Foreskin keratinocyte (primary cell): ENCODE measurements at places on chromosomes 1 and 21. TPM values are rescaled to one million over a fixed set of nuclear protein-coding genes. Genes with fewer than 3 reads are reported as not detected.
A peak's percentile ranks its signal among the peaks of the same experiment; 100 is the strongest.

GRCh38 chr1:47692196-47692595 lies 254.4 kb downstream of the FOXD2 start:
- no peak for DNase-seq

GRCh38 chr1:192575499-192576189 lies at the start of gene RGS1:
TSS of gene RGS1 (plus strand) at chr1:192575773. CDS start at chr1:192575793, 20 bp downstream.
- no peak for DNase-seq

DNA sequence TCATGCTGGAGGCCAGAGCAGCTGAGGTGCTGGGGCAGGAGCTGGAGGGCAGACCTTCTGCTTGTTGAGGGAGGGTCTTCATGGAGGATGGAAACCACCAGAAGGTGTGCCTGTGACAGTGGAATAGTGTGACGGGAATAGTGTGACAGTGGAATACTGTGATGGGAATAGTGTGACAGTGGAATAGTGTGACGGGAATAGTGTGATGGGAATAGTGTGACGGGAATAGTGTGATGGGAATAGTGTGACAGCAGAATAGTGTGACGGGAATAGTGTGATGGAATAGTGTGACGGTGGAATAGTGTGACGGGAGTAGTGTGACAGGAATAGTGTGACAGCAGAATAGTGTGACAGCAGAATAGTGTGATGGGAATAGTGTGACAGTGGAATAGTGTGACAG lies 325.1 kb downstream of the HHAT start:
- peak; percentile 26 for DNase-seq

DNA sequence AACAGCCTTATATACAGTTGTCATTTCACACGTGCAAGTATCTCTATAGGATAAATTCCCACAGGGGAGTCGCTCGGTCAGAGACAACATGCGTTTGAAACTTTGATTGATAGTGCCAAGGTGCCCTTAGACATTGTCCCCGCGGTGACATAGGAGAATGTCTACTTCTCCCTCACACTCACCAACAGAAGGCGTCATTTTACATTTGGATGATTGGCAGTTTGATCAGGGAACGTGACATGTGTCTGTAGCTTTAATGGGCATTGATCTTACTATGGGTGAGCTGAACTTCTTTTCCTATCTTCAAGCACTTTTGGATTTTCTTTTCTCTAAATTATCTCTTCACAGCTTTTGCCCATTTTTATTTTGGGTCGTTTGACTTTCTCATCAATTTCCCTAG lies 42.6 kb upstream of the PAX7 start:
- DNase-seq, result no peak

GRCh38 chr1:184219414-184219813 lies 167.4 kb upstream of the C1orf21 start:
- DNase-seq, result no peak

- DNase-seq, result no peak
These were observed 26.4 kb downstream of the PIK3C2B start for GRCh38 chr1:204468206-204468605.

RAB7B gene
- 18.6 and 18.7 TPM in 2 replicates for total RNA-seq

- DNase-seq, result no peak
These were observed 138.1 kb upstream of the KIF26B start for GRCh38 chr1:245016700-245017099.

- peak; percentile 91 for DNase-seq
These were observed 471.4 kb downstream of the PTBP2 start for GRCh38 chr1:97192872-97193572.

ATP1A2 gene
- total RNA-seq, result not detected in 2 replicates

TSSK3 gene
- total RNA-seq, result 0.65 TPM in 1 of 2 replicates, not detected in the other

- no peak for DNase-seq
These were observed 43.1 kb upstream of the EXOSC10 start for GRCh38 chr1:11142618-11143391.

DNA sequence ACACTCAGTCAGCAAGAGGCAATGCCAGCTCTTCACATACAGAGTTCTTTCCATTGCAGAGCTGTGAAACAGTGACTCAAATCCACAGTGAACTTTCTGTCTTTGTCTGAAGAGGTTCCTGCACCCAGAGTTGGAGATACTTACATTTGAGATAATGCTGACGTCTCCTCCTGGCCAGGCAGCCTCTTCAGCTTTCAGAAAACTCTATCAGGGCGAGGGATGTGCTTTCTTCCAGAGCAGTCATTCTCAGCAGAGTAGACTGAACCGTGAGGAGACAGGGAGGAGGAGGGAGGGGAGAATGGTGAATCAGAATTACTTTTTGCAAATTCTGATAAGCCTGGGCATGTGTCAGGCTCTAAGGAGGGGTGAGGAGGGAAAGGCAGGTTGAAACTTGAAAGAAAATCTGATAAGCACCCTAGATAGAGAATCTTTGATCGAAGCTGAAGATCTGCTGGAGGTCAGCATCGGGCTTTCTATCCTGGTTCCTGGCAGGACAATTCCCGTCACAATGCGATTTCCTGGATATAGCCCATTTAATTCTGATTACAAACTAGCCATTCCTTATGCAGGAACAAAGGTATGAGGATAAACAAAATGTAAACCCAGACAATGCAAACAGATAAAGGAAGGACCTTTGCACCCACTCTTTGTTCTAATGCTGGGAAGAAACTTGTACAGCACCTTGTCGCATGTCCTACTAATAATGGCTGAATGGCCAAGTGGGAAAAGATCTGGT lies 18.9 kb upstream of the NID1 start:
- peak; percentile 84 for DNase-seq

HSD3B1 gene
- 0.07 TPM in 1 of 2 replicates, not detected in the other for total RNA-seq

DNA sequence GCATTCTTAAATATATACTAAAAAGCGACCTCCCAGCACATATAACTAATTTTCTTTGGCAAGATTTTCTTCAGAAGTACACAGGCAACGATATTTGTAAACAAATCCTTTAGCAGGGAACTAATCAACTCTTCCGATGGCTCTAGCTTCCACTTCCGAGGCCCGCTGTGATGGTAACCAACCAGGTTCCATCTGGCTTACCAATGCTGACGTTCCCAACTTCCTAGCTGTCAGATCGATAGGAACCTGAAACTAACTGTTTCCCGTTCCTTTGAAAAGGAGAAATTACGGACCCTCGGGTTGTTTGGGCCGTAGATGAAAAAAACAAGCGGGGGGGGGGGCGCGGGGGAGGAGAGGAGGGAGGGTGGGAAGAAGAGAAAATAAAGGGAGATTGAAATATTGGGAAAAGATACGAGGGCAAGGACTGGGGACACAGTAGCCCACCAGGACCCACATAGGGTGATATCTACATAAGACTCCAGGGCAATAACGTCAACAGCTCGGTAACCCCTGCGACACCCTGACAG lies 513 bp downstream of the GTF2B start:
- DNase-seq, result no peak

ELAPOR1 gene
- total RNA-seq, result 0.18 and 0.75 TPM in 2 replicates

GRCh38 chr1:216643176-216643575 lies 80.1 kb downstream of the ESRRG start:
- DNase-seq, result no peak

PLA2G2D gene
- total RNA-seq, result not detected in 2 replicates

- DNase-seq, result no peak
These were observed 5.3 kb upstream of the SLC6A9 start for GRCh38 chr1:44036409-44037139.

DNA sequence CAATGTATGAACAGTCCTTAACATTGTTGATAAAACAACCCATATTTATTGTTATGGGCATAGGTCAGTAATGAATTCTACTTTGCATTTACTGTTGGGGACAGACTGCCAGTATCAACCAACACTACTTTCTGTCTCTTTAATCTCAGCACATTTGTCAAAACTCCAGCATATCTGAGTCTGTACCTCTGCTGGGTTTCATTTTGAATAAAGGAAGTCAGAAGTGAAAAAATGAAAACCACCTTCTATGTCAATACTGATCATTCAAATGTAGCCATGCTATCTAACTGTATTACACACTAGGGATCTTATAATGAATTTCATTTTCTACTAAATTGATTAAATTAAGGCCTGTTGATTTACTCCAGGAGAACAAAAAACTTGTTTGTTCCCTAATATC lies 24.2 kb upstream of the CXADR start:
- no peak for DNase-seq

DNA sequence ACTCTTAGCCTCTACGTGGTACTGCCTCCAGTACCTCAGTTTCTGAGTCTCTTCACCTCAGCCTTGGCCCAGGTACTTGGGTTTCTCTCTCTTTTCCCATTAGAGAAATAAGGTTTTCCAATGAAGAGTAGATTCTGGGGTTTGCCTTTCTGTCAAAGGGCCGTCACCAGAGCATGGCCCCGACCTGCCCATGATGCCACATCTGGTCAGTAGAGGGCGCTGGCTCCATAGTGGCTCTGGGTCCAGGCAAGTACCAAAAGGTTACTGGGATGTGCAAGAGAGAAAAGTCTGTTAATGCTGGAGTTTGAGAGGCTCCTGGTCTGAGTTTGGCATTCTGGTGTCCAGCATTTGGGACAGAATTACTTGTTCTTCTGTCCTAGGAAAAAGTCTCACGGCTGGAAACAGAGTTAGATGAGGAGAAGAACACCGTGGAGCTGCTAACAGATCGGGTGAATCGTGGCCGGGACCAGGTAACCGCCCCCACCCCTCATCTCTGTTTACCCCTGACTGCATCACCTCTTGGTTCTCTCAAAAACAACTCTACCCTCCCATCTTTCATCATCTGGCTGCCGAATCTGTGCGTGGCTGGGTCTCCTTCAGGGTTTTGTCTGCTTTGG lies 5.3 kb upstream of the TUFT1 start:
- no peak for DNase-seq

GRCh38 chr1:198291924-198292323 lies 135.1 kb downstream of the NEK7 start:
- DNase-seq, result no peak

GRCh38 chr1:48007047-48007446 lies 9.9 kb upstream of the TRABD2B start:
- peak; percentile 81 for DNase-seq

GRCh38 chr1:9481048-9481447 lies 58.2 kb upstream of the SLC25A33 start:
- no peak for DNase-seq

LRRN2 gene
- total RNA-seq, result not detected in 2 replicates

AMY1B gene
- total RNA-seq, result not detected in 2 replicates

DNA sequence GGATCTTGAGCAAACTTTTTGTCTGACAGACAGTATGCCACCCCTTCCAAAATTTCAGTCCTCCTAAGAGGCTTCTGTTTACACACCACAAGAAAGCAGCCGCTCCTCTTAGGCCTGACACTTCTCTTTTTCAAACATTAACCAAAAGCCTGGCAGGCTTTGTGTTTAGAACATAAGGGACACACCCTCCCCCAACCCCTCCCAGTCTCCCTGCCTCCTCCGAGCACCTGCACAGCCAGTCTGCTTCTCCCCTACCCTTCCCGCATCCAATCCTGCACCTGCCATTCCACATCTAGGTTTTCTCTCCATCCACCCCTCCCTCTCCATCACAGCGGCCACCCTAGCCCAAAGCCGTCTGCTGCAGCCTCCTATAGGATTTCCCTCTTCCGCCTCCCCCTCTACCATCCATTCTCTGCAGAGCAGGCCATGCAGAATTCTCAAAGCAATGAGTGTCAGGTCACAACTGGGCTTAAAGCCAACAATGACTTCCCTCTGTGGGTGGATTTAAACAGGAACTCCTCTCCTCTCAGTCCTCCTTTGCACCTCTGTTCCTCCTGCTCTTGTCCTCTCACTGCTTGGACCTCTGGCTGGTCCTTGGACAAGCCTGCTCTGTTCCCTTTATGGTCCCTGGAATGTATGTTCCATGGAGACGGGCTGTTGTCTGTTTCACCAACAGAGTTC lies 478.2 kb downstream of the NPHP4 start:
- DNase-seq, result no peak

DNA sequence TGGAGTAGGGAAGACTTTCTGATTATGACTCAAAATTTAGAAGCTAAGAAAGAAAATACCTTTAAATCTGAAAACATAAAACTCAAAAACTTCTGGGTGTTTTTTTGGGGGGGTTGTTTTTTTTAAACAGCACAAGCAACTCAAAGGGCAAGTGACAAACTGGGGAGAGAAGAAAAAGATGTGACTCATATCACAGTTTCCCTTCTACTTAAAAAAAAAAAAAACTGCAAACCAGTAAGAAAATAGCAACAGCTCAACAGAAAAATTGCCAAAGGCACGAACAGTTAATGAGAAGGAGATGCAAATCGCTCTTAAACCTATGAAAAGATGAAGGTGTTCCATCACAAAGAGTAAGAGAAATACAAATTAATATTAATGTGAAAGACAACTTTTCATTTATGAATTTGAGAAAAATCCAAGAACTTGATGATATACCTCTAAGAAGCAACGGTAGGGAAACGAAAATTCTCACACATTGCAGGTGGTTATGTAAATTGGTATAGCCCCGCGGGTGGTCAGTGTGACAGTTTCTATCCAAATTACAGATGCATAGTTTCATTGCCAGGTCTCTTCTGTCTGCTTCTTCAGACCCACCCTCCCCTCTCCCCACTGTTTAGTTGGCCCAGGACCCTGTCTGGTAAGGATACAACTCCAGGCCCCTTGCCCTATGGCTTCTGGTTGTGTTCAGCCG lies 9.0 kb downstream of the IFNAR2 start:
- DNase-seq, result no peak

DNA sequence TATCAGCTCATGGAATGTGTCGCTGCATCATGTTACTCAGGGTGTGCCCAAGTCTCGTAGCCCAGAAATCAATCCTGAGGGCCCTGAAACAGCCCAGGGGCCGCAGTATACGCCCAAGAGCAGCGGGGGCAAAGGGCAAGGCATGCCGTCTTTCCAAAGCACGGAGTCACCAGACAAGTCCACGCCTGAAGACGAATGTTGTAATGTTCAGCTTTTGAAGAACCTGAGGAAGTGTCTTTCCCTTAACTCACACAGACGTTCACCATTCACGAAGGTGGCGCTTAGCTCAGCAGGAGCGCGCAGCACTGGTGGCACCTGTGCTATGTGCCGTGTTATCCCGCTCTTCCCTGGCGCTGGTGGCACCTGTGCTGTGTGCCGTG lies 18.8 kb upstream of the PWP2 start:
- DNase-seq, result no peak

DNA sequence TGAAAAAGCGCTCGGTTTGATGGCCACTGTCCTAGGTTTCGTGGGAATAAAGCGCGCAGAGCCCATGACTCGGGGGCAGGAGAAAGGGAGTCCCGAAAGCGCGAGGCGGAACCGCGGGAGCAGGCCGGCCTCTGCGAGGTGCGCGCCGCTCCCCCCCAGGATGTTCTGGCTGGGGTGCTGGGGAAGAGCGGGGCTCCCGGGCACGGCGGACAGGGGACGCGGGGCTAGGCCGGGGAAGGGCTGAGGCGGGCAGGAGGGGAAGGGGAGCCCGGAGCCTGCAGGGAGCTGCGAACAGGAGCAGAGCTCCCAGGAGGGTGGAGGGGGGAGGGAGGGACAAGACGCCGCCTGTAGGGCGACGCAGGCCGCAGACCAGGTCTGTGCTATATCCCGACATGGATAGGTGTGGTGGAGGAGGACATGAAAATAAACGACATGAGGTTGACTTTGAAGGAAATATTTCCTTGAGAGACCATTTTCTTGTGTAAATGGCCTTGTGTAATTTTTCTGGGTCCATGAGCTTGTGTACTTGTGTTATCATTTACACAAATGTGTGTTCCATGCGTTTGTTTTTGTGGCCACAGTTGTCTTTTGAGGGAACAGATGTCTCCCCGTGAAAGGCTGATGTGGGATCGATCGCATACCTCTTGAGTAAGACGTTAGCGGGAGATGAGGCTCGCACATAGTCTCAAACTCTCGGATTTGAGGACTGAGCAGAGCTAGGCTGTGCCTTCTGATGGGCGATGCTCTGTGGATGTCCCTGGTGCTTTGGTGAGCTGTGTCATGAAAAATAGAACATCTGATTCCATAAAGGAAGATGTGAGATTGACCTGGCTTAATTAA lies 1.3 kb downstream of the PCNT start:
- DNase-seq, result peak; percentile 27

DENND4B gene
- 21.2 and 21.8 TPM in 2 replicates for total RNA-seq

EDARADD gene
- 6.3 and 6.5 TPM in 2 replicates for total RNA-seq
